ENCODE measurements at places on chromosomes 6 and 20.

DNA sequence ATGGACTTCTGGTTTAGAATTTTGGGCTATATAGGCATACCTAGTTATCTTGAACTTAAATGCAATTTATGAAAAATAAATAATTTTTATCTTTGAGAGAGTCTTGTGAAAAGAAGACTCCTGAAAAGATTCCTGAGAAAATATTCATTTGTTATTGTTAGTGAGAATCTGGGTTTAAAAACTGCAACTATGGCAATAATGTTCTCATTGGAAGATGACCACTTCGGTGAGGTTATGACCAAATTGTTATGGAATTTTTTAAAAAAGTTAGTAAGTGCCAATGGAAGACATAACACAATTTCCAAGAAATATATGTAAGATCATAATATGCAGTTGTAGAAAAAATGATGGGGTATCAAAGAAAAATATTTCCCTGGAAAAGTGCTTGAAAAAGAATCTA is 46.3 kb downstream of the GRIK2 start:
- no peak overlapping the region for H3K4me3 ChIP-seq
- no peaks in the 10 kb centered on the region for H3K4me1 ChIP-seq
- no peaks in the 10 kb centered on the region for H3K27me3 ChIP-seq
- no peak for DNase-seq

DNA sequence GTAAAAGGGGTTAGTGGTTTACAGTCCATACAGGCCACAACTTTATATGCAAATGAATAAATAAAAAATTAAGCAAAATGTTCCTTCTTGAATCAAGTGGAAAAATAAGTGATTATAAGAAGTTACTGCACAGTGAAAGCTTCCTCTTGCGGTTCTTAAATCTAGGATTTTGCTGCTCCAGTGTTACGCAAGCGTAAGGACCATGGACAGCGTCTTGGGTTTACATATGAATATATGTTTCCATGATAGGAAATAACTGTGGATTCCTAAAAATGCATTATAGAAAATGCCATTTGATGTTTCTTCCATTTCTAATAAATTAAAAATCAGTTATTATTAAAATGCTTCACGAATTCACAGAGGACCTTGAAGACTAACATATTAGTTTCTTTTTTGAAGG is 176.6 kb upstream of the POU3F2 start:
- no peak overlapping the region for H3K27ac ChIP-seq
- H3K4me3 ChIP-seq = no peak overlapping the region
- no peaks in the 10 kb centered on the region for H3K36me3 ChIP-seq
- no peaks in the 10 kb centered on the region for H3K27me3 ChIP-seq

DNA sequence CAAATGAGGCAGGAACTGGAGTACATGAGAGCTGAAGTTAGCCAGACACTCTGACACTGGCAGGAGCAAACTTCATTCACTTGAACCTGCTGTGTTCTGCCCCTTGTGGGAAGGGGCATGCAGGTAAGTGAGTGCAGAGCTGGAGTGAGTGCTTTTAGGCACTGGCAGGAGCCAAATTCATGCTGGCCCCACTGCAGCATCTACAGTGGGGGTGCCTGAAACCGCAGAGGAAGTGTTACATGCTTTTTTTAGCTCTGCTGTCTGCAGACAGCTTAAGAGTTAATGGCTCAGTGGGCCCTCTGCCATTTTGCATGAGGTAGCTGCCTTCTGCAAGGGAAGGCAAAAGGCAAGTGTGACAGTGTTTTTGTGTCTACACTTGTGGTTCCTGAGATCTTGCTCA is 167.9 kb upstream of the SYNCRIP start:
- DNase-seq = no peak
- no peak overlapping the region for H3K27ac ChIP-seq
- no peaks in the 10 kb centered on the region for H3K4me1 ChIP-seq
- no peaks in the 10 kb centered on the region for H3K36me3 ChIP-seq

GRCh38 chr6:168971549-168971948 is 282.1 kb downstream of the THBS2 start:
- no peaks in the 10 kb centered on the region for H3K4me1 ChIP-seq
- H3K27me3 ChIP-seq = no peaks in the 10 kb centered on the region
- H3K27ac ChIP-seq = no peak overlapping the region
- no peak for DNase-seq
- no peaks in the 10 kb centered on the region for H3K36me3 ChIP-seq

GRCh38 chr6:129598244-129599187 is 111.5 kb downstream of the ARHGAP18 start:
- H3K27me3 ChIP-seq = no peaks in the 10 kb centered on the region
- H3K36me3 ChIP-seq = no peaks in the 10 kb centered on the region
- H3K4me3 ChIP-seq = no peak overlapping the region
- no peaks in the 10 kb centered on the region for H3K4me1 ChIP-seq
- no peak overlapping the region for H3K27ac ChIP-seq

GRCh38 chr20:14518648-14519047 is 181.2 kb upstream of the FLRT3 start:
- H3K36me3 ChIP-seq = no peaks in the 10 kb centered on the region
- H3K27ac ChIP-seq = no peak overlapping the region
- no peak for DNase-seq

DNA sequence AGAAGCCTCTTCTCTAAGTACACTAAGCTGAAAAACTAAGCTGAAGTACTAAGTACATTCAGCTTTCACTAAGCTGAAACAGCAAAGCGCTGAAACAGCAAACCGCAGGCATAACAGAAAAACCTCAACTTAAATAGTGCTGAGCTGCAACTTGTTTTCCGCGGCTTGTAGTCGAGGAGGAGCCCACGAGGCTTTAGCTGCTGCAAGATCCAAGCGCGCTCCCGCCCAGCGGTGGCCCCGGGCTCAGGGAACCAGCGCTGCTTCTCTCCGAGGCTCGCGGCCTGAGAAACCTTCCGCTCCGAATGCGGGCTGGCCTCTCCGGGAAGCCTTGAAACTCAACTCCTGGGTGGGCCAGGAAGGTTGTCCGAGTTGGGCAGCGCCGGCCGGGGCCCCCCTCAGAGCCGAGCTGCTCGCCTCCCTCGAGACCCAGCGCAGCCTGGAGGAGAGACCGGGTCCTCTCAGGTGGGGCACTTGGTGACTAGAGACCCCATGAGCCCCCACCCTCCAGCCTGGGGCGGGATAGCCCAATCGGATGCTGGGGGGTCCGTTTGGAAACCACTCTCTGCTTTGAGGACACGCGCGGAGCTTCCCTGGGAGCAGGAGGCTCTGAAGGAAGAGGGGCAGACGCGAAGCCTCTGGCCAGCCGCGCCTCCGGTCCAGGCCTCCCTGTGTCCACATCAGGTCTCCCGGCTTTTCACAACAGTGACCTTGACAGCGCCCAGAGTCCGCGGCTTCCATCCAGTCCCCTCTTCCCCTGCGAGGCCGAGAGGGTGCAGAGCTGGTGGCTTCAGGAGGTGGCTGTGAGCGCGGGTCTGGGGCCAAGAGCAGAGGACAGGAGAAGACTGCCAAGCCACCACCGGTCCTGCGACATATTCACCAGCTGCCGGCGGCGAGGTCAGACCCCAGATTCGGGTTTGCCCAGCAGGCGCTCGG is 38.1 kb upstream of the HLA-E start:
- H3K4me3 ChIP-seq = peak overlapping the region; percentile 3
- no peaks in the 10 kb centered on the region for H3K36me3 ChIP-seq
- peaks cover 21% of the 10 kb centered on the region for H3K27me3 ChIP-seq
- peaks cover 37% of the 10 kb centered on the region for H3K4me1 ChIP-seq

DNA sequence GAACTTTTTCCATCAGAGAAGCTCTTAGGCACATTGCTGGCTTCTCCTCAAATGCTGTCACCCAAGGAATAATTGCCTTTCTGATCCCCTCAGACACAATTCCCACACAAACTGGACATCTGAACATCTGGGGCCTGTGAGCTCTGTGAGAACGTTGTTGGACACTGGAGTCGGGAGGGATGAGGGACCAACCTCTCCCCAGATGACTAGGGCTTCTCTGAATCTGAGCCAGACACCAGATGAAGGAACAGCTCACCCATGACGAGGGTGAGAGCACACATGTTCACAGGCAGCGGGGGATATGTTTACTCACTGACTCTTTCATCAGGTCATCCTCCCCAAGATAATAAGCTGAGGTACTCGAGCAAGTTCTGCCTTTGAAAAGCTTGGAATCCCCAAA is 283.9 kb upstream of the SUPT3H start:
- peaks cover 12% of the 10 kb centered on the region for H3K4me1 ChIP-seq
- DNase-seq = no peak
- no peaks in the 10 kb centered on the region for H3K36me3 ChIP-seq
- H3K27ac ChIP-seq = no peak overlapping the region

- no peak overlapping the region for H3K4me3 ChIP-seq
- no peaks in the 10 kb centered on the region for H3K36me3 ChIP-seq
- no peak overlapping the region for H3K27ac ChIP-seq
- H3K4me1 ChIP-seq = no peaks in the 10 kb centered on the region
These were observed 54.9 kb downstream of the PXDC1 start for GRCh38 chr6:3696525-3697088.

DNA sequence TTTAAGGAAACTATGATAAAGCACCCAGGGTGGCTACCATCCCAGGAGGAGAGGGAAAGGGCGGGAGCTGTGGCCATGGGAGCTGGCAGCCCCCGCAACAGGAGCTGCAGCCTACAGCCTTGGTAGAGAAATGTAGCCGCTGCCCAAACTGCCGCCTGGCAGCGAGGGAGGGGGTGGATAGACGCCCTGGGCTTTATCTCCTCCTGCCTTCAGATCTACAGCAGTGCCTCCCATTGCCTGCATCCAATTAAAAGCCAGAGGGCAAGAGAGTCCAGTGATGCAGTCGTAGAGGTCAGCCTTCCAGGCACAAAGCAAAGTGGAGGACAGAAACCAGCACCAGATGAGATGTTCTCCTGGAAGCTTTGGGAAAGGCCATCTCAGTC is 35.0 kb upstream of the ZFAND3 start:
- no peaks in the 10 kb centered on the region for H3K36me3 ChIP-seq
- H3K4me3 ChIP-seq = no peak overlapping the region
- DNase-seq = no peak
- peaks cover 6% of the 10 kb centered on the region for H3K27me3 ChIP-seq
- peaks cover 15% of the 10 kb centered on the region for H3K4me1 ChIP-seq

- H3K27me3 ChIP-seq = no peaks in the 10 kb centered on the region
- peaks cover 9% of the 10 kb centered on the region for H3K36me3 ChIP-seq
- peaks cover 18% of the 10 kb centered on the region for H3K4me1 ChIP-seq
- no peak overlapping the region for H3K4me3 ChIP-seq
- no peak for DNase-seq
These were observed 38.7 kb downstream of the ACSS2 start for GRCh38 chr20:34915131-34915530.

GRCh38 chr20:44231713-44232468 is 15.2 kb upstream of the GDAP1L1 start:
- no peak overlapping the region for H3K27ac ChIP-seq
- no peaks in the 10 kb centered on the region for H3K27me3 ChIP-seq
- DNase-seq = no peak

DNA sequence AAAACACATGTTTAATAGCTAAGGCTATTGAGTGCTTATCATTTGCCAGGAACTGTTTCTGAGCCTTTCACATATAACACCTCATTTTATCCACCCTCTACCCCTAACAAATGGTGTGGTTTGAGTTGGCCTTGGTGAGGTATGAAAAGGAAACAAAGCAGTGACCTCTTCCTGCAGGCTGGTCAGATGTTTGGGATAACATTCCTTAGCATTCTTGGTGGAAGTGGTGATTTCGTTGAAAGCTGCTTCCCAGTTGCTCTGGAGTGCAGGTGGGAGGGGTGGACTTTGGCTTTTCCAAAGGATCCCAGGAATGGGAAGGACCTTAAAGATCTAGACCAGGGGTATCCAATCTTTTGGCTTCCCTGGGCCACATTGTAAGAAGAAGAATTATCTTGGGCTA is 41.3 kb downstream of the CARMIL1 start:
- H3K4me1 ChIP-seq = no peaks in the 10 kb centered on the region
- H3K27ac ChIP-seq = no peak overlapping the region
- no peaks in the 10 kb centered on the region for H3K27me3 ChIP-seq
- H3K4me3 ChIP-seq = no peak overlapping the region
- no peaks in the 10 kb centered on the region for H3K36me3 ChIP-seq

DNA sequence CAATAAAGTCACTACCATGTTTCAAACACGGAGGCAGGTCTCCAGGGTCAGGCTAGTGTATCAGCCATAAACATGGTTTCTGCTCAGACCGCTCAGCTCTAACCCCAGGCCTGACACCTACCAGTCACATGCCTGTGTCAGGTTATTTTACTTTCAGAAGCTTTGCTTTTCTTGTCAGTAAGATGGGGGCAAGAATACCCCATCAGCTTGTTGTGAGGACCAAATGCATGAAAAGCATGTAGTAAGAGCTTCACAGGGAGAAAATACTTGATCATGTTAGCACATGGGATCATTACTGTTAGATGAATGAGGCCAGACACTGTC is 65.2 kb upstream of the PIM1 start:
- peaks cover 19% of the 10 kb centered on the region for H3K4me1 ChIP-seq
- no peaks in the 10 kb centered on the region for H3K36me3 ChIP-seq
- no peak for DNase-seq

DNA sequence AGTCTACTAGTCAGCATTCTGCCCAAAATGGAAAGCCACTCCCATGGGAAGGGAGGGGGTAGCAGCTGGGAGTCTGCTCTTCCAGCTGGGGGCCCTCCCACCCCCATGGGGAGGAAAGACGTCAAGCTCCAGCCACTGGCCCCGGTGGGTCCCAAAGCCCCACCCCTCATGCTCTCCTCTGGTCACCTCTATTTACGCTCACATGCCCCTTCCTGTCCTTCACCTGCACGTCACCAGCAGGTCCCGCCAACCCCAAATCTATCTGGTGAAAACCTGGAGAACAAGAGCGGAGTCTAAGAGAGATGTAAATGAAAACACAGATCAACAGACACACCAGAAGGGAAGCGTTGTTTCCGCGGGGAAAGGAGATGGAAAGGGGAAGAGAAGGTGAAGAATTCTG is 30.0 kb upstream of the ZBP1 start:
- no peak overlapping the region for H3K27ac ChIP-seq
- H3K36me3 ChIP-seq = peaks cover 10% of the 10 kb centered on the region
- DNase-seq = no peak
- H3K27me3 ChIP-seq = no peaks in the 10 kb centered on the region

GRCh38 chr20:37651932-37652331 is 41.9 kb upstream of the CTNNBL1 start:
- H3K4me1 ChIP-seq = no peaks in the 10 kb centered on the region
- H3K27ac ChIP-seq = no peak overlapping the region
- no peak overlapping the region for H3K4me3 ChIP-seq
- no peak for DNase-seq

DNA sequence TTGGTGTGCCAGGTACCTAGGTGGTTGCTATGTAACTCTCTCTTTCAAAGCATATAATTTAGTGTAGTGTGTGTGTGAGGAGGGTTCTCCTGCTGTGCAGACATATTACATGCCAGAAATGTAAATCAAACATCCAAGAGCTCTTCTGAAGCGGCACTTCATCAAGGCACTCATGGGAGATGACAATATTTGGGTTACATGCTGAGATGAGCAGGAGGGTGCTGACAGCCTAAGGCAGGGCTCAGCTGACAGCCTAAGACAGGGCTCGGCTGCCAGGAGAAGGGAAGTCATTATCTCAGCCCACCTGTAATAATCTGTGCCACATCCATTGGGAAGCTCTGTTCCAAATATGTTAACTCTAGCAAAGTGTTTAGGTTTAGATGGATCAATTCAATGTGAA is 39.1 kb downstream of the ADGRF5 start:
- no peak overlapping the region for H3K4me3 ChIP-seq
- H3K27me3 ChIP-seq = no peaks in the 10 kb centered on the region
- no peaks in the 10 kb centered on the region for H3K4me1 ChIP-seq
- no peaks in the 10 kb centered on the region for H3K36me3 ChIP-seq
- DNase-seq = no peak
- H3K27ac ChIP-seq = no peak overlapping the region

GRCh38 chr20:17452441-17452840 is 78.7 kb downstream of the BFSP1 start:
- H3K4me1 ChIP-seq = no peaks in the 10 kb centered on the region
- H3K27me3 ChIP-seq = no peaks in the 10 kb centered on the region
- H3K36me3 ChIP-seq = no peaks in the 10 kb centered on the region
- no peak overlapping the region for H3K4me3 ChIP-seq
- no peak overlapping the region for H3K27ac ChIP-seq

GRCh38 chr6:104046426-104046825 is 813.3 kb downstream of the HACE1 start:
- H3K4me3 ChIP-seq = no peak overlapping the region
- no peak for DNase-seq
- no peaks in the 10 kb centered on the region for H3K36me3 ChIP-seq
- H3K27me3 ChIP-seq = no peaks in the 10 kb centered on the region

Measured in naive thymus-derived CD4-positive, alpha-beta T cell (primary cell).